ENCODE measurements at places on chromosomes 6 and 20. TPM values are rescaled to one million over a fixed set of nuclear protein-coding genes. Genes with fewer than 3 reads are reported as not detected.

- DNase-seq = peak; percentile 31
Observed at GRCh38 chr6:127120023-127120786, 1.7 kb downstream of the RSPO3 start.

DNA sequence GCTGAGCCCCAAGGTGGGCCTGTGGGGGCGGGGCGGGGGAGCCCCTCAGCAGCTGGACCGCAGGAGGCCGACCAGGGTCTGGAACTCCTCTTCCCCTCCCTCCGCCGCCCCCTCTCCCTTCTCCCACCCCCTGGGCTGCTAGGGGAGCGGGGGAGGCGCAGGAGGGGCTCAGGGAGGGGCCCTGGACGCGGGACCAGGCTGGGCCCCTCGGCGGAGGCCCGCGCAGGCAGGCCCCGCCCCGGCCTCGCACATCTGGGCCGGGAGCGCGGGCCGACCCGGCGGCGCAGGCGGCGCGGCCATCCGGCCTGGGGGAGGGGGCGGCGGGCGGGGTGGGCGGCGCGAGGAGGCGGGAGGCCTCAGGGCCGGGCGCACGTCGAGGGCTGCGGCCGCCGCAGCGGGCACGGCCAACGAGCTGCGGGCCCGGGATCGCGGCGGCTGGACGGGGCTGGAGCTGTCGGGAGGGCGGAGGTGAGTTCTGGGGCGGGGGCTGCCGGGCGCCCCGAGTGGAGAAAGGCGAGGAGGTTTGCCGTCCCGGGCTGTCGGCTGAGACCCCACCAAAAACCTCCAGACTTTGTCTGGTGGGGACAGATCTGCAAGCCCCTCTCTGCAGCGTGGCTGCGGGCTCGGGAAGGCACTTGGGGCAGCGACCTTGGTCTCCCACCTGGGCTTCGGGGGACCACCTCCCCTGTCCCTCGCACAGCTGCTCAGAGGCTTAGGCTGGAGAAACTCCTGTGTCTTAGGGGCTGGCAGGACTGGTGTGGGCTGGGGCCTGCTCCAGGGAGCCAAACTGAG, at the start of gene HSPA12B:
Gene HSPA12B, plus strand, starts transcription at position 359 of the 792 bp plus-strand sequence. CDS start 5,990 bp downstream, outside the sequence.
- no peak for DNase-seq

GRCh38 chr6:6858533-6858982, 249.2 kb upstream of the RREB1 start:
- DNase-seq = no peak

DNA sequence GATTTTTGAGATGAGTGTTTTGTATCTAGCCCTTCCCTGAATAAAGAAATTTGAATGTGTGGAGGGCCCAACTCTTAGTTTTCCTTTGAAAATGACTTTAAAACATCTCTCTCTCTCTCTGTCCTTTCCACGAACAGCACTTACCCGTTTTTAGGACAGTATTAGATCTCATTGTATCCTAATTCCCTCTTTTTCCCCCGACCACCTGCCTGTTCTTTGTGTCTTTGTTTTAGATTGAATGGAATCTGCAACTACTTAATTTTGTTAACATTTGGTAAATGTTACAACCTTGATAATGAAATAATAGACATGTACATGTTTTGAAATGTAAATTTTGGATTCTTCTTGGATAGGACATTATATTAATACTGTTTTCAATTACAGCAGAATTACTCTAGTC, 3.1 kb downstream of the DSP start:
- no peak for DNase-seq

DNA sequence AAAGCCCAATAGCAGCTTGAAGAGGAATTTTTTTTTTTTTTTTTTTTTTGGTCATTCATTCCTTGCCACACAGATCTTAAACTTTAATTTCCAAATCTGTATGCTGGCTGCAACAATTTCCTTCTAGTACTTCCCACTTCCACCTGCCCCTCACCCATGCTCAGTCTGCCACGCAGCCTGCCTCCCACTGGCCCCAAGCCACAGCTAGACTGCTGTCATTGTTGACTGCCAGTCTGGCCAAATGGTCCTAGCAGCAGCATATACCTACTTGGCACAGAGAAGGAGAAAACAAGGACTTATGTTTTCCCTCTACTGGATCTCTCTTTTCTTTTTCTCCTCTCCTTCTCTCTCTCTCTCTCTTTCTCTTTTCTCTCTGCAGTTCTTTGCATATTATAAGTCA, 118.3 kb upstream of the HEY2 start:
- no peak for DNase-seq

GRCh38 chr6:169539176-169539897, 162.5 kb downstream of the WDR27 start:
- DNase-seq = no peak

GRCh38 chr20:52748285-52748932, 223.7 kb upstream of the TSHZ2 start:
- DNase-seq = peak; percentile 54

- no peak for DNase-seq
Observed at GRCh38 chr20:46324379-46324778, 16.1 kb upstream of the CDH22 start.

GRCh38 chr6:112202639-112203341, 51.6 kb downstream of the LAMA4 start:
- DNase-seq = no peak

- DNase-seq = no peak
Observed at GRCh38 chr6:63856271-63856670, 220.7 kb downstream of the PHF3 start.

- no peak for DNase-seq
Observed at GRCh38 chr6:71012866-71013469, 56.1 kb upstream of the B3GAT2 start.

DNA sequence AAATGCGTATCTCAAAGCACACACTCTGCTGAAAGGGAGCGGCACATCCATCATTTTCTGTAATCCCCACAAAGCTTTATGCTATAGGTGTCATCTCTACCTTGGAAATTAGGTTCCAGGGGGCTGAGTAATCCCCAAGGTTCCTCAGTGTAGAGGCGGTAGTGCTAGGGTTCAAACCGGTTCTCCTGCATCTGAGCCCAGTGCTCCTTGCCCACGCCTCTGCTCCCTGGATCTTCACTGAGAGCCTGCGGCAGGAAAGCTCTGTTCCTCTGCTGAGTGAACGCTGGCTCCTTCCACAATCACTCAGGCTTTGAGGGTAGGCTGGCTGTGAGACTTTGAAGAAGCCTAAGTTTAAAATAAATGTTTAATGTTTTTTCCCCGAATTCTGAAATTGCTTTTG, 24.9 kb downstream of the SLC22A23 start:
- no peak for DNase-seq

GRCh38 chr20:59733351-59733750, 129.0 kb downstream of the PHACTR3 start:
- no peak for DNase-seq

DNA sequence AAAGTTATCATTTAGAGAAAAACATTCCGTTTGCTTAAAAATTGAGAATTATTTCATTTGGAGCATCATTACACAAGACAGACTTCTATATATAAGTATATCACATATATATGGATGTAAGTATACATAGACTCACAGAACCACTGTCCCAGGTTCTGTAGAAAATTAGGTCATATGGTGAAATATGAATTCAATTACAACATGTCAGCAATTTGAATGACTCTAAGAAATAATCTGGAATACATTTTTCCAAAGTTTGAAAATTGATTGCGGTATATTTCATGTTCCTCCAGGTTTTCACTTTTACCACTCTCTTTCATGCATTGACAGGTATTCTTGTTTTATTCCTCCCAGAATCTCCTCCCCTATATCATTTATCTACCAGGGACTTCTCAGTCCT, 892.3 kb downstream of the PHF3 start:
- no peak for DNase-seq

GRCh38 chr6:13239530-13240455, 88.5 kb downstream of the TBC1D7 start:
- DNase-seq = no peak

UBE3D gene
- total RNA-seq = 9.5 TPM

ENPP5 gene
- total RNA-seq = 8.1 TPM

NRN1 gene
- total RNA-seq = 1.3 TPM

GINM1 gene
- total RNA-seq = 81.5 TPM
